ENCODE measurements at places on chromosomes 2 and 18.
A peak's percentile ranks its signal among the peaks of the same experiment; 100 is the strongest.

DNA sequence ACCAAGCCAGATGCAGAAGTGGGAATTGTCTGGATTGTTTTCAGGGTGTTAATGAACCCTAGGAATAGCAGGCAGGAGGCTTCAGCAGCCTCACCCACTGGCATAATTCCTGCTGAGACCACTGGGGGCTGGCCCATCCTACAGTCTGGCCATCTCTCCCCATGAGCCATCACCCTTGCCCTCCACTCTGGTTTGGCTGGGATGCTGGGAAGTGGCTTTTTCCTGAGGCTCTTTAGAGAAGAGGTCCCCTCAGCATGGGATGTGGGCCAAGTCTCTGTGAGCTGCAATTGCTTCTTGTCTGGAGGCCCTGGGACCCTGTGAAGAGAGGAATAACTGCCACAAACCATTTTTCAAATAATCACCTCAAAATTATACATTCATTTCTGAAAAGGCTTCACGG, 4.0 kb downstream of the TCF7L1 start:
- DNase-seq: no peak

DNA sequence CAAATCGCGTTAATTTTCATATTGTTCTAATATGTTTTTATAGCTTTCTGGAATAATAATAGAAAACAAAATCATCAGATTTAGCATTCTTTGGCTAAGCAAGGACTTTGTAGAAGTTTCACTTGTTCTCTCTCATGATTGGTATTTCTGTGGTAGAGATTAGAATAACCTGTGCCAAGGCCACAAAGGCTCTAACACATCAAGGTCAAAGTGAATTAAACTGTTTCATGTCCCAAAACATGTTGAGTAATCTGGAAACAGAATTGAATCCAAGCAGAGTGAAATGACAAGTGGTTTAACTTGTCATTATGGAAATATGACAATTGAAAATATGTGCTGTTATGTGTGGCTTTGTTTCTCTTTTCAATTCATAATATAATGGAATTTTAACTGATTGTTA, 617.4 kb downstream of the CCDC85A start:
- DNase-seq: no peak

DNA sequence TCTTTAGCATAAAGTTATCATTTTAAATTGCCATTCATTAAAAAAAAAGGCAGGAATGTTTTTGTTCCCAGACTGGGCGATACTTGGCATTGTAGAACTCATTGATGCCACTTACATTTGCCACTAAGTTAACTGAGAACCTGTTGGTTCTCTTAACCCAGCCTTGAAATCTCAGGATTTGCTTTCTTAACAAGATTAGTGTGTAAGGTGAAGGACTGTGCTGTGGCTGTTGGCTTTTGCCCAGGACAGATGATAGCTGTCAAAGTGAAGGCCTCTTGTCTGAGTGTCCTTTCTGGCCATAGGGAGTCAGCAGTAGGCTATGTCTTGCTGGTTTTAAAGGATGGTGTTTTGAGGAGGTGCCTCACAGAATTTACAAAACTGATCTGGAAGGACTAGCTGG, 2.6 kb downstream of the DPYSL5 start:
- no peak for DNase-seq

GRCh38 chr2:67290451-67291290, 106.5 kb upstream of the ETAA1 start:
- no peak for DNase-seq

- DNase-seq: no peak
These were observed 77.1 kb upstream of the RAPH1 start for GRCh38 chr2:203612246-203612645.

DNA sequence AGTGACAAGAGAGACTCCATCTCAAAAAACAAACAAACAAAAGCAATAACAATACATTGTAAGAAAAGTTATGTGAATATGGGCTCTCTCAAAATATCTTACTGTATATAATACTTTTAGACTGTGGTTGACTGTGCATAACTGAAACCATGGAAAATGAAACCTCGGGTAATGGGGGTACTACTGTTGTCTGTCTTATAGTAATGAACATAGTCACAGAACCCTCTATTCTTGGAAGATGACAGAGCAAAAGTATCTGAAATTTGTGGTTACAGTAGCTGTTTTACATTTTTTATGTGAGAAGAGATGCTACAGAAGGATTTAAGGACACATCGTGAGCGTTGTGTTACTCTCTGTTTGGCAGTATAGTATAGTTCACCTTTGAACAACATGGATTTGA, 60.5 kb downstream of the MAP4K4 start:
- DNase-seq: no peak

DNA sequence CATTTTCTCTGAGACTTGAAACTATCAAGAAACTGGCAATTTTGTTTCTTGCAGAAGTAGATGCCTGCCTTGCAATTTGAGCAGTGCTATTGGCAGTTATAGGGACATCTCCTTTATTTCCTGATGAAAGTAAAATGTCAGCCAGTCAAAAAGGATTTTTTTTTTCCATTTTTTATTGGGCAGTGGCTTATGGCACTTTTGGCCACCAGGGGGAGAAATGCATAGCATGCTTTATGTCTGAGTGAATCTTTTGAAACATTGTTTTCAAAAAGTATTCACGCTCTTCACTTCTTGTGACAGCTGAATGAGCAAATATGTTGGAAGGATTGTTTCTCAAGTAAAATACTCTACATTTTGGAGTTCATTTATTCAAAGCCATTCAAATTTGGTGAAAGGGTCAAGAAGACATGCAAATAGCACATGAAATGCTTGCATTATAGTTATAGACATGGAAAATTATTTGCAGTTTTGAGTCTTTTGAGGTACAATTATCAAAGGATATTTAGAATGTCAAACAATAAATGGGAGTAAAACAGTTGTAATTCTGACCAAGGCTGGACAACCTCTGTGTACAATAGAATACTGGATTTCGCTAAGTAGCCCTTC, 491.0 kb downstream of the CDH2 start:
- DNase-seq: peak; percentile 57

GRCh38 chr18:25077038-25077943, 274.7 kb downstream of the ZNF521 start:
- no peak for DNase-seq

DNA sequence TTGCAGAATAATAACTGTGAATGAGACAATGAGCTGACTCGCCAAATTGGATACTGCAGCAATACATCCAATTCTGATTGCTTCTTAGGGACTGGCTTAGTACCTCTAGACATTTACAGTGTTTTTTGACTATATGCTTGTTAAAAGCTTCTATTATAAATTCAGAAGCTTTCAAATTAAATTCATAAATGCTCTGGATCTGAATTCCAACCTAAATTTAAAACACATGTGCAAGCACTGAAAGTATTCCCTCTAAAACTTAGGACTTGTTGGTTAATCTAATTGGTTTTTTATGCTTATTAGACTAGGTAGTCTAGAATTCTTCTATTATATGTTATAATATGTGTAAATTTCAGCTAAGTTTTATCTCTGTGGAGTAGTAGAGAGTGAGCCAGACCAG, 306.9 kb downstream of the CPS1 start:
- no peak for DNase-seq

- DNase-seq: no peak
These were observed 127.4 kb downstream of the CHST9 start for GRCh38 chr18:27057519-27058234.

- DNase-seq: no peak
These were observed 40.2 kb downstream of the MCFD2 start for GRCh38 chr2:46875226-46875899.

DNA sequence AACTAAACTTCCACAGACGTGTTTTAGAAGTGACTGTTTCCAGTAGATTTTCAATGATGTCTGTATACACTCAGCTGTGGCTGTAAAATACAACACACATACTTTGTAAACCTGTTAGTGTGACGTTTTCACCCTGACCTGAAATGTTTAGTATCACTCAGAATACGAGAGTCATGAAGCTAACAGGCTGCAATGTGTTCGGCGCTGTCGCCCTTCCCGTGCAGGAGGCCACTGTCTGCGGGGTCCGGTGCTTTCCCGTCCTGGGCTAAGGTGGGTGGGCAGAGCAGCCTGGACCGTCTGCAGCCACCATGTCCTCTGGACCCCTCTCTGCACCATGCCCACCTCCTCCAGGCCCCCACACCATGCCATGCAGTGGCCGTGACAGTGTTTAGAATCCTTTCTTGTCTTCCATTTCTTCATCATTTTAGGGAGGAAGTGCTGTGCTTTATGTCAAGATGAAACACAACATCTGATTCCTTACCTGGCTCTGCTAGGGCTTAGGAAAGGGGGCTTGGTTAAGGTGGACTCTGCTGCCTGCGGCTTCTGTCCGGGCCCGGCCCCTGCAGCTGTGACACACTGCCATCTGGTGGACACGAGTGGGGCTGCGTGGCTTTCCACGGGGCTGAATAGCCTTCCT, 53.8 kb upstream of the RBM44 start:
- DNase-seq: peak; percentile 31

DNA sequence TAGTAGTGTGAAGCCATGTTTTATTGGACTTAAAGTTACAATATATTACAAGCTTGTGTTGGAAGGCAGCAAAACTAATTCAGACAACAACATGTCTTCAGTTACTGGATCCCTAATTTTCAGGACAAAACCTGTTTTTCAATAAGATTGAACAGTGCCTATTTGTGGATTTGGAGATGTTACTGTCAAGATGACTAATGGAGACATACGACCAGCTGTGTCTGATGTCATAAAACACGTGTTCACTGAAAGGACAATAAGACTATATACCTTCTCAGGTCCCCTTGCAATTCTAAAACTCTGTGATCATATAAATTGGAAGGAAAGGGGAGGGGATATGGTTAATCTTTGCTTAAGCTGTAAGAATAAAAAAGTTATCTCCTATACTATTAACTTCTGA, 21.7 kb downstream of the METTL21A start:
- no peak for DNase-seq

GRCh38 chr2:223797037-223797436, 40.3 kb downstream of the AP1S3 start:
- DNase-seq: no peak

- no peak for DNase-seq
These were observed 57.3 kb downstream of the MTHFD2 start for GRCh38 chr2:74255660-74256213.

GRCh38 chr2:107585851-107586250, 240.8 kb upstream of the RGPD4 start:
- DNase-seq: no peak

All from HAP-1 (cell line).